ENCODE measurements at places on chromosomes 6 and 20.

GRCh38 chr6:36130667-36131510 is 576 bp downstream of the MAPK13 start:
- DNase-seq, result no peak

GRCh38 chr20:23655491-23656211 is 17.9 kb upstream of the CST3 start:
- DNase-seq, result no peak

DNA sequence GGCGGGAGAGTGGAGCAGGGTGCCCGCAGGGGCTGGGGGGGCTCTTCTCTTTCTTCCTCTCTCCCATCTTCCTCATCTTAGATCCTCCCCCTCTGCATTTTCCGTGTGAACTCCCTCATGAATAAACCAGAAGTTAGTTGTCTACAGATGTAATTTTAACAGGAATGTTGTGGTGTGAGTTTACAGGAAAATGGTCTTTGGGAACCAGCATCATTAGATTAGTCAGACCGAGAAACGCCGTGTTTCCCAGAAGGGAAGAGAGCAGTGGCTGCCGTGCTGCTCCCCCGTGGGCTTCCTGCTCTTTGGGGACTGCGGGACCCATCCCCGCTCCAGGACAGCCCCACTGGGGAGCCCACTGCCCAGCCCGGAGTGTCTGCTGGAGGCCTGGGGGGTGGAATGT is 3.4 kb downstream of the MYT1 start:
- DNase-seq, result no peak

GRCh38 chr6:26390531-26390930 is 7.6 kb downstream of the BTN2A2 start:
- DNase-seq, result no peak

DNA sequence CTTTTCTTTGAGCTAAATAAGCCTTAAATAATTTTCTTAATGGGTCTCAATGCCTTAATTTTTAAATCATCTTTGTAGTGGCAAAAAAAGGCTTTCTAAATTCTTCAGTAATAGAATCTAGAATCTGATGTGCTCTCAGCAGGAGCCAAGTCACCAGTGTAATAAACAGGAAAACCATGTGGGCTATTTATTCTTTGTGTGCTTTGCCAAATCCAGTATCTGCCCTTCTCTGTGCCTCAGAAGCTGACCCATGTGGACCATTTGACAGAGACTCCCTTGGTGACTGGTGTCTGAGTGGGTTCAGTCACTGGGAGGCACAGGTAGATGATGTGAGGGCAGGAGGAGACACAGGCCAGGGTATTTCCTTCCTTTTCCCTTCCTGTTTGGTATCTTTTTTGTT is 152.9 kb downstream of the PAK5 start:
- no peak for DNase-seq
